ENCODE measurements at places on chromosomes 5 and 9. TPM values are rescaled to one million over a fixed set of nuclear protein-coding genes. Genes with fewer than 3 reads are reported as not detected.

The MAST4 gene
- total RNA-seq: 7.3 TPM

The SPATA31E1 gene
- total RNA-seq: 0.21 TPM

The TGFBI gene
- 4.6 TPM for total RNA-seq

The ECSCR gene
- not detected for total RNA-seq

The QRFP gene
- not detected for total RNA-seq

The ARSI gene
- total RNA-seq: 0.51 TPM

The ERGIC1 gene
- total RNA-seq: 106 TPM

The C7 gene
- not detected for total RNA-seq

The NRARP gene
- total RNA-seq: 31.7 TPM

All from neural crest cell (in vitro differentiated cells).